Activated T-helper 17 cell treated with anti-CD3 and anti-CD28 coated beads, Interleukin-2, amount 50 U/mL, for 72 hours (primary cell): ENCODE measurements at places on chromosomes 3 and 15.

DNA sequence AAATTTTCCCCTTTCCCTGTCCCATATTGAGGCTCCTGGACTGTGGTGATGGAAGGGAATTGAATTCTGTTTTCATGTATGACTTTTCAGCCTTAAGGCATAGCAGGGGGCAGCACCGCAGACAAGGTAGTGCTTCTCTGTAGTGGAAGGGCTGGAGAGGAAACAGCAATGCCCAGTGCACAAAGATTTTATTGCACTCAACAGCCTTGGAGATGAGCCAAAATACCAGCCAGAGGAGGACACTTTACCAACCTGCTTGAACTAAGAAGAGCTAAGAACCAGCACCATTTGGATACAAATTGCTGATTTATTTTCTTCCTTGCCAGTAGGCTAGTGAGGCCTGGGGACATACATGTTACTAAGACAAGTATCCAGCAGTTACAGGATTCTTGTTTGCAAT lies 98.7 kb downstream of the KCNMB2 start:
- no peaks in the 10 kb centered on the region for H3K27me3 ChIP-seq
- H3K4me3 ChIP-seq, result no peak overlapping the region
- no peak for ATAC-seq
- H3K36me3 ChIP-seq, result no peaks in the 10 kb centered on the region

DNA sequence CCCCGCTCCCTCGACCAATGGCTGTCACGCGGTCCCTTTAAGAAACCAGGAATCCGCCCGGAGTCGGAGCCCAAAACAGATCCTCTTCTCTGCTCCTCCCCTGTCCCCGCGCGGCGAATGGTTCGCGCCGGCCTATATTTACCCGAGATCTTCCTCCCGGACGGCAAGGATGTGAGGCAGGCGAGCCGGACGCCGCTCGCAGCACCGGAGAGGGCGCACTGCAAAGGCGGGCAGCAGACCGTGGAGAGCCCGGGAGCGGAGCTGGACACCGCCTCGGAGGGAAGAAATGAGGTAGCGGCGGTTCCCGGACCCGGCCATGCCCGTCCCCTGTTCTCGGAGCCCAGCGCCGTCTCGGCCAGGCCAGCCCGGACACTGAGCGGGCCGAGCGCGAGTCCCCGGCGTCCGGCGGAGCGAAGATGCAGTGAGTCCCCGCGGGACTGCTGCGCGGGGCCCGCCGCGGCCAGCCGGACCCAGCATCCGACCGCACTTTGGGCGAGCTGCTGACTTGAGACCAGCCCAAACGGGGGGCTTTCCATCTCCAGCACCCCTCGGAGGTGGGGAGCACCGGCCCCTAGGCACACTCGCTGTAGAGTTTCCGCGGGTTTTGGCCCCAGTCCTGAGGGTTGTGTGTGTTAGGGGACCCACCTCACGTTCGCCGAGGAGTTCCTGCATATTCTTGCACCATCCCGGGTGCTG lies at the start of gene FAM43A:
Gene FAM43A (plus strand): TSS at position 166 of the 696 bp plus-strand sequence. CDS start 944 bp downstream, outside the sequence.
- peak within 1 kb of the TSS; percentile 82 for H3K27ac ChIP-seq
- H3K4me3 ChIP-seq, result peak within 1 kb of the TSS; percentile 94
- ATAC-seq, result peak; percentile 69

DNA sequence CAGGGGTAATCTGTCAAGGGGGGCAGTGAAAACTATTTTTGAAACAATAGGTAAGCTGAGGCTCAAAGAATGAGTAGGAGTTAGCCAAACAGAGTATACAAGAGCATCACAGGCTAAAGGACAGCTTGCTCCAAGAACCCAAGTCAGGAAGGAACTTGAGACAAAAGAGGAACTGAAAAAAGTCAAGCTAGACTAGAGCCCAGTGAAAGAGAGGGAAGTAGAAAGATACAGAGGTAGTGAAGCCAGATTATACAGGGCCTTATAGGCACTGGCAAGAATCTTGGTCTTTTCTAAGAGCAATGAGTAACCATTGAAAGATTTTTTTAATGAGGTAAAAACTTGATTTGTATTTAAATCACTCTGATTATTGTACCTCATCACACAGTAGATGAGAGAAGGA lies 69.9 kb downstream of the FILIP1L start:
- H3K27ac ChIP-seq, result no peak overlapping the region
- ATAC-seq, result no peak
- H3K27me3 ChIP-seq, result no peaks in the 10 kb centered on the region
- H3K4me1 ChIP-seq, result peaks cover 6% of the 10 kb centered on the region

DNA sequence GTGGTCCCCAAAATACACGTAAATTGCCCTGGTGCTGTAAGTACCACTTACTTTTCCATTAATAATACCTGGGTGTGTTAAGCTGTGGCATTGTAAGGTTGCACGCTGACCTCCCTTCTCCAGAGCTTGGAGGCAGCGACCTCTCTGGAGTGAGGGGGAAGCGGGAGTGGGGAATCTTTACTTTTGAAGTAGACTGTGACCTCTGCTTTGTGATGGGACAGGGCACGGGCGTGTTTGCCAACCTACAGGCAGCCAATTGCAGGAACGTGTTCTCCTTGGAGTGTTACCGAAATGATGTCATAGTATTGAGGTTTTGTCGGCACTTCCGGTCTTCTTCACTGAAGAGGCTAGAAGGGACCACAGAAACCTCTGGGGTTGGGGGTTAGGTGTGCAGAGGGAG lies 227.3 kb upstream of the C2CD4B start:
- H3K4me3 ChIP-seq, result peak overlapping the region; percentile 89
- peaks cover 5% of the 10 kb centered on the region for H3K27me3 ChIP-seq
- no peaks in the 10 kb centered on the region for H3K36me3 ChIP-seq
- peak overlapping the region; percentile 67 for H3K27ac ChIP-seq
- ATAC-seq, result peak; percentile 12

DNA sequence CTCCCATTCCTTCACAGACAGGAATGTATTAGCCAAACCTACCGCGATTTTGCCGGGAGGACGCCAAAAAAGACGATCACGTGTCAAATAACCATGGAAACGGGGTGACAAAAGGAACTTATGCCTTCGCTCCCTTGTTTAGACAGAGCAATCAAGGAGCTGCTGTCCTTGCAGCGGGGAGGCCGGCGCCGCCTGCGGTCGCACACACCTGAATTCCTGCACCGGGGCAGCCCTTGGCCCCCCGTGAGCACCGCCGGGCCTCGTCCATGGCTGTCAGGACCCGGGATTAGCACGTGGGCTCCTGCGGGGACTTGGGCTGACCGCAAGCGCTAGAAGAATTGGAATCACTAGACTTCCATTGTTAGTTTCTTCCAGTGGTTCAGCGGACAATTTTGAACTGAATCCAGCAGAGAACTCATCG lies 193.1 kb downstream of the SHQ1 start:
- H3K36me3 ChIP-seq, result no peaks in the 10 kb centered on the region
- H3K4me1 ChIP-seq, result peaks cover 12% of the 10 kb centered on the region
- H3K4me3 ChIP-seq, result no peak overlapping the region
- H3K27me3 ChIP-seq, result peaks cover 14% of the 10 kb centered on the region

GRCh38 chr15:77764095-77764494 lies 131.4 kb upstream of the LINGO1 start:
- H3K36me3 ChIP-seq, result no peaks in the 10 kb centered on the region
- H3K27me3 ChIP-seq, result peaks cover 34% of the 10 kb centered on the region
- H3K27ac ChIP-seq, result no peak overlapping the region
- H3K4me1 ChIP-seq, result no peaks in the 10 kb centered on the region
- no peak for ATAC-seq
- no peak overlapping the region for H3K4me3 ChIP-seq

GRCh38 chr3:190552969-190553759 lies 39.3 kb downstream of the IL1RAP start:
- H3K4me1 ChIP-seq, result peaks cover 8% of the 10 kb centered on the region
- no peak overlapping the region for H3K27ac ChIP-seq
- H3K4me3 ChIP-seq, result no peak overlapping the region
- H3K36me3 ChIP-seq, result peaks cover 4% of the 10 kb centered on the region

DNA sequence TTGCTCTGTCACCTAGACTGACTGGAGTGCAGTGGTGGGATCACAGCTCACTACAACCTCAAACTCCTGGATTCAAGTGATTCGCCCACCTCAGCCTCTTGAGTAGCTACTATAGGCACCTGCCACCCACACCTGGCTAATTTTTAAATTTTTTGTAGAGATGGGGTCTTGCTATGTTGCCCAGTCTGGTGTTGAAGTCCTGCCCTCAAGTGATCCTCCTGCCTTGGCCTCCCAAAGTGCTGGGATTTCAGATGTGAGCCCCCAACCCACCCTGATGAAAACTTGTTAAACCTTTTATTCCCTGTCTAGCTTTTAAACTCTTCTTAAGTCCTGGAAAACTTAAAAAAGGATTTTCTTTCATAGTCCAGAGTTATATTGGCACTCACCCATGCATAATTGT lies 2.6 kb downstream of the ECT2 start:
- no peak overlapping the region for H3K27ac ChIP-seq
- ATAC-seq, result no peak
- H3K36me3 ChIP-seq, result peaks cover 46% of the 10 kb centered on the region
- H3K27me3 ChIP-seq, result no peaks in the 10 kb centered on the region
- H3K4me3 ChIP-seq, result peak overlapping the region; percentile 83

DNA sequence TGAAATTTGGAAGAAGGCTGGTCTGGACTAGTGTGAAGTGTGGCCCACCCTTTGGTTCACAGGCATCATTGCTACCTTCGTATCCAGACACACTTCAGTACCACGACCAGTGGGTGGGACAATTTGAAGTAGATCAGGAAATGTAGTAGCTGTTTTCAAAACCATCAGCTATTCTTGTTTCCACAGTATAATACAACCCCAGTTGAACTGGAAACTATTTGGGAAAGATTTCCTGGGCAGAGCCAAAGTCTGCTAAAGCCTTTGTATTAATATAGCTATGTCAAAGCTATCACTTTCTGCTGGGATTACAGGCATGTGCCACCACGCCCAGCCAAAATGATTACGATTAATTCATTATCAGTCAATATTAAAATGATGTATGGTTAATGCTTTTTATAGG lies 298.8 kb upstream of the RASGRP1 start:
- no peaks in the 10 kb centered on the region for H3K36me3 ChIP-seq
- peaks cover 15% of the 10 kb centered on the region for H3K27me3 ChIP-seq

- peak; percentile 54 for ATAC-seq
- peaks cover 19% of the 10 kb centered on the region for H3K4me1 ChIP-seq
- no peaks in the 10 kb centered on the region for H3K27me3 ChIP-seq
- peak within 1 kb of the TSS; percentile 94 for H3K4me3 ChIP-seq
These were observed at the start of gene FOXP1 for GRCh38 chr3:71583566-71584393. TSS of gene FOXP1 (minus strand) at chr3:71583728. CDS start at chr3:71198381, 385,347 bp downstream.

DNA sequence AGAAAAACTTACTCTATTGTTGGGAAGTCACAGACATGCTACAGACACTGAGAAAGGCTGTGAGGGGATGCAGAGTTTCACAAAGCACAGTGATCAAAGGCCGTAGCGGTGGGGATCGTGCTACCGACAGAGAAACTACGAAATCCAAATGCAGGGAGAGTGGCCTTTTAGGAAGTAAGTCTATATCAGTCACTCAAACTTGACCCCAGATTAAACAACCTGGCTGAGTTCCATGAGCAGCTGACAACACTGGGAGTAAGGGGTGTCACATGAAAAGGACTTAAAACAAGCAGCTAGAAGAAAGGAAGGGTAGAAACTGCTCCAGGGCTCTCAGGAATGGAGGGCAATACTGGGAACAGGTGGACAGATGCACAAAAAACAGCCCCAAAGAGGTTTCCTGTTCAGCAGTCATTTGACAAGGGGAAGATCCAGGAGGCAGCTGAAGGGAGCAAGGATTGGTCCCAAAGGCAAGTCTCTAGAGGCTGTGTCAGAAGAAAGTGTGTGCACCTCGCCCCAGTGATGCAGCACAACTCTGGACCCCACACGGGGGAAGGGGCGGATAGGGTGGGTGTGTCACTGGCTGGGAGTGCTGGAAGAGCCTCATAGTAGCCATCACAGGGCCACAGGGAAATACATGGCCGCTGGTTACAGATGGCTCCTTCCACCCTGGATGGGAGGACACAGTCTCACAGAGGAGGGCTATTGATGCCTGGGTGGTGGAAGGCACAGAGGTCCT lies 20.3 kb upstream of the HDAC11 start:
- no peaks in the 10 kb centered on the region for H3K36me3 ChIP-seq
- H3K27me3 ChIP-seq, result peaks cover 5% of the 10 kb centered on the region
- no peak for ATAC-seq
- H3K4me1 ChIP-seq, result no peaks in the 10 kb centered on the region
- H3K27ac ChIP-seq, result no peak overlapping the region

DNA sequence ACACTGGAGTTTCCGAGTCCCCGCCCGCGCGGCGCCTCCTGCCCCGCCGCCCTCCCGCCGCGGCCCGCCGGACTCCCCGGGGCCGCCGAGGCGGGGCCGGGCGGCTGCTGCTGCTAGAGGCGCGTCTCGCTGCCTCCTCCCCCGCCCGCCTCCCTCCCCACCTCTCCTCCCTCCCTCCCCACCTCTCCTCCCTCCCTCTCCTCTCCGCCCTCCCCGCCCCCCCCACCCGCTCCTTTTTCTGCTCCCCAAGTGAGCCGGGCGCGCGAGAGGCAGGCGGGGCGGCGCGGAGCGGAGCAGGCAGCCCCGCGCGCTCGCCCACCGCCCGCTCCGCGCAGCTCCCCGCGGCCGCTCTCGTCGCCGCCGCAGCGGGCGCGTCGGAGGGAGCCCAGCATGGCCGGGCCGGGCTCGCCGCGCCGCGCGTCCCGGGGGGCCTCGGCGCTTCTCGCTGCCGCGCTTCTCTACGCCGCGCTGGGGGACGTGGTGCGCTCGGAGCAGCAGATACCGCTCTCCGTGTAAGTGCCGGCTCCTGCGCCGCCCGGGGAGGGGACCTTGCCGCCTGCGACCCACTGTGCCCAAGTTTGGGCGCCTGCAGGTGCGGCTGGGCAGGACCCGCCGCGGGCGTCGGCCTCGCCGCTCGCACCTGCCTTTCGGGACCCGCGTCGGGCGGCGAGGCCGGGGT lies at the start of gene CACNA2D3:
Gene CACNA2D3 (plus strand): TSS at position 229 of the 679 bp plus-strand sequence.
- H3K27me3 ChIP-seq, result peaks cover 33% of the 10 kb centered on the region
- H3K36me3 ChIP-seq, result no peaks in the 10 kb centered on the region
- H3K27ac ChIP-seq, result no peak within 1 kb of the TSS
- peak within 1 kb of the TSS; percentile 6 for H3K4me3 ChIP-seq

DNA sequence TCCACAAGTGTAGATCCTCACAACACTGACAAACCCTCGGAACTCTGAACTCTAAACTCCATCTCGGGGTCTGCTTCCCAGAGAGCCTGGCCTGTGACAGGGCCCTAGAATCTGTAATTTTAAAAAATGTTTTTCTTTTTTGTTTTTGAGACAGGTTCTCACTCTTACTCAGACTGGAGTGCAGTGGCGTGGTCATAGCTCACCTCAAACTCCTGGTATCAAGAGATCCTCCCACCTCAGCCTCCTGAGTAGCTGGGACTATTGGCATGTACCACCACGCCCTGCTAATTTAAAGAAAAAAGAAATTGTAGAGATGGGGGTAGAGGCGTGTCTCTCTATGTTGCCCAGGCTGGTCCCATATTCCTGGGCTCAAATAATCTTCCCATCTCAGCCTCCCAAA lies 26.2 kb downstream of the CRABP1 start:
- no peak overlapping the region for H3K4me3 ChIP-seq
- H3K27ac ChIP-seq, result no peak overlapping the region
- no peaks in the 10 kb centered on the region for H3K4me1 ChIP-seq
- peak; percentile 39 for ATAC-seq
- H3K27me3 ChIP-seq, result peaks cover 6% of the 10 kb centered on the region

- H3K36me3 ChIP-seq, result peaks cover 12% of the 10 kb centered on the region
- no peaks in the 10 kb centered on the region for H3K27me3 ChIP-seq
- H3K27ac ChIP-seq, result peak overlapping the region; percentile 98
- peak overlapping the region; percentile 88 for H3K4me3 ChIP-seq
These were observed 464.1 kb upstream of the CBLB start for GRCh38 chr3:106332884-106333283.
